ENCODE measurements at places on chromosomes 5 and 9.
A peak's percentile ranks its signal among the peaks of the same experiment; 100 is the strongest.

DNA sequence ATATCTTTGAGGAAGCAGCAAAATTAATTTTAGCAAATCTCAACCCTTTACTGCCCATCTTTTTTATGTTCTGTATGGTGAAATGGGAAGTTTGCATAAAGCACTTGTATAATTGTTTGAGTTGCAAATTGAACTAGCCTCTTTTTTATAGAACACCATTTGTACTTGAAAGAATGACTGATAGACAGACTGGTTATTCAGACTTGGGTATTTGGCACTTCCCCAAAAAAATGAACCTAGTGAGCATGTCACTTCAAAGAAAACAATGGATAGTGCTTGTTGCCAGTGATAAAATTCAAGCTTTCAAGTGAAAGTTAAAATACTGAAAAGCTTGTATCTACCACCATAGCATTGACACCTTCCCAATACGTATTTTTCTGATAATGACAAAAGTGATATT, 115.8 kb downstream of the ERCC6L2 start:
- DNase-seq: no peak

GRCh38 chr5:54859316-54859715, 126.1 kb downstream of the ESM1 start:
- DNase-seq: no peak

- DNase-seq: no peak
These were observed 65.4 kb upstream of the C9orf72 start for GRCh38 chr9:27638716-27639115.

DNA sequence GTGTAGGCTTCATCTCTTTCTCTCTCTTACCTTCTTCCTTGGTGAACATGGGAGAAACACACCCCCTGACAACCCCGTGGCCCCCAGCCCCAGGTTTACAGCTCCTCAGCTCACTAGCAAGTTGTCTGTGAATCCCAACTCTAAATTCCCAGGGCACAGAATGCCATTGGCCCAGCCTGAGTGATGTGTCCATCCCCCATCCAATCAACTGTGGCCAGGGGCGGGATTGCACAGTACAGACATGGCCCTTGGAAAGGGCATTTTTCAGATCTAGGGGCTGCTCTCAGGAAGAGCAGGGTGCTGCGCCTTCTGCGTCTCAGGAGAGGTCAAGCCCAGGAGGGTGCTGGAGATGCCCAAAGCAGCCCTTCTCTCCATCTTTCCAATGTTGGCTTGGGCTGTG, 48.2 kb upstream of the ASS1 start:
- no peak for DNase-seq

DNA sequence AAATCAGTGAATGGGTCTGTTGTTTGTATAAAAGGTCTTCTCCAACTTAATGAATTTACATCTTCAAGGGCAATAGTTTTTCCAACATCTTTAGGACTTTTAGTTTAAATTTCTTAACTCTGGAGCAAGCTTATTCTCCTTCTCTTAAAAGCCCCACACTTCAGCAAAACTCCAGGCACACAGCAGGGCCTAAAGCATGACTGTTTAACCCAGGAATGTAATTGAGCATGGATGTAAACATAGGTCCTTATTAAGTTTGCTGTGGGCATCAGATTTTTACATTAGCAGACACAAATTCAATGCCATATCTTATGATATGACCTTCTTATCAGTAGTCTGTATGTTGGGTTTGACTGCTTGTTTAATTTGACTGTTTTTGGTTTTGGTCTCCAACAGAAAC, 78.9 kb downstream of the ABCA1 start:
- DNase-seq: no peak

- DNase-seq: no peak
These were observed 29.8 kb upstream of the BICD2 start for GRCh38 chr9:92794426-92794825.

- no peak for DNase-seq
These were observed 6.4 kb upstream of the RNU6ATAC start for GRCh38 chr9:134170532-134171315.

- DNase-seq: no peak
These were observed 24.4 kb upstream of the RNF38 start for GRCh38 chr9:36424289-36425055.

- DNase-seq: no peak
These were observed 35.7 kb downstream of the PWWP2A start for GRCh38 chr5:160083501-160083900.

DNA sequence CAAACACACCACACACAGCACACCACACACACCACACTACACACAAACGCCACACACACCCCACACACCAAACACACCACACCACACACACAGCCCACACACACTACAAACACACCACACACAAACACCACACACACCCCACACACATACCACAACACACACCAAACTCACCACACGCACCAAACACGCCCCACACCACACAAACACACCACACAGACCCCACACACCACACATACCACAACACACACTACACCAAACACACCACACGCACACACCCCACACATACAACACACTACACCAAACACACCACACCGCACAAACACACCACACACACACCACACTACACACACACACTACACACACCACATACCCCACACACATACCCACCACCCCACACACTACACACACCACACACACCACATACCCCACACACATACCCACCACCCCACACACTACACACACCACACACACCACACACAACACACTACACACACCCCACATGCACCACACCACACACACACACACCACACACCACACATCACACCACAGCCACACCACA, 151.2 kb downstream of the ERCC6L2 start:
- DNase-seq: no peak

- DNase-seq: no peak
These were observed 110.5 kb upstream of the FTMT start for GRCh38 chr5:121741156-121741555.

DNA sequence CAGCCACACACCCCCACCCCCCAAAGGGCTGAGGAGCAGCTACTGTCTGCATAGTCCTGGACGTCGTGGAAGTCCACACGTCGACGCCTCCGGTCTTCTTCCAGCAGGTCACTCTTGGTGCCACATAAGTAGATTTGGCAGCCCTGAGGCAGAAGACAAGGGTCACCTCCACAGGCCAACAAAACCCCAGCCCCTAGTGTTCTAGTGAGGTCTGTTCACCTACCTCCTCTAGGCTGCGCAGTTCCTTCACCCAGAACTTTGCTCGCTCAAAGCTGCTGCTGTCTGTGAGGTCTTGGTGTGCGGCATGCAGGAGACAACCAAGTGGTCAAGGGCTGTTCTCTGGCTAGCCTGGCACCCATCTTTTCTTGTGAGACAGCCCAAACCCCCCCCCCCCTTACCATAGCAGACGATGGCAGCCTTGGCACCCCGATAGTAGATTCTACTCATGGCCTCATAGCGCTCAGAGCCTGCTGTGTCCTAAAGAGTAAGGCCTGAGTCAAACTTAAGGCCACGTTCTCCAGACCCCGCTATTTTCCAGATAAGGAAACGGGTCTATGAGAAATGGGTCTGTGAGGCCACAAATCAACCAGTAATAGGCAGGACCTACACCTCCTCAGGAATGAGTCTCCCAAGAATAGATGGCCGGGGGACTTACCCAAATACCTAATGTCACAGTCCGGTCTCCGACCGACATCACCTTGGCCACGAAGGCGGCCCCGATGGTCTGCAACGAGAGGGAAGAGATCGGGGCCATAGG, 987 bp downstream of the RAB24 start:
- no peak for DNase-seq

DNA sequence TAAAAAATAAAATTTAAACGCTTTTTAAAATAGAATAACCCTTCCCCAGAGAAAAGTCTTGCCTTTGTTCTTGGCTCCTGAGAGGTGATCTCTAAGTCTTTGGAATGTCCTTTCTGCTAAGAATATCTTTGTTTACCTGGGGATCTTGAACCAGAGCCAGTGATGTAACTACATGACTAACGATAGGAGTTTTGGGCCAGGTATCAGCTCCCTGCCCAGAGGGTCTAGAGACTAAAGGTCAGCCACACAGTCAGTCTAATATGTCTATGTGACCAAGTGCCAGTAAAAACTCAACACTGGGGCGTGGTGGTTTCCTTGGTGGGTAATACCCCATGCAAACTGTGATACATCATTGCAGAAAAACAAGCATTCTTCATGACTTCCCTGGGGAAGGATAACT, 1351.9 kb upstream of the C9orf72 start:
- DNase-seq: no peak

DNA sequence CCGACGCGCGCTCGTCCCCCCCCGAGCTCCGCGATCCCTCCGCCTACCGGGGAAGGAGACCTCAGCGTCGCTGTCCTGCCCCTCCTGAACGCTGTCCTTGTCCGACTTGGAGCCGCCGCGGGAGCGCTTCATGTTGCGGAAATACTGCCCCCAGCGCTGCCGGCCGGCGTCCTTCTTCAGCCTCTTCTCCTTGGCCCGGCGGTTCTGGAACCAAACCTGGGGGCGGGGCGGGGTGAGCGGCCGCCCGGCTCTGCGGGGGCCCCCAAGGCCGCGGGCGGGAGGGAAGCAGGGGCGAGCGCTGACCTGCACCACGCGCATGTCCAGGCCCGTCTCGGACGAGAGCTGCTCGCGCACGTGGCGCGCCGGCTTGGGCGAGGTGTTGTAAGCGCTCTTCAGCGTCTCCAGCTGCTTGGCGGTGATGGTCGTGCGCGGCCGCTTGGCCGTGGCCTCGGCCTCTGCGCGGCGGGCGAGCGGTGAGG, 6.3 kb downstream of the LHX3 start:
- no peak for DNase-seq

DNA sequence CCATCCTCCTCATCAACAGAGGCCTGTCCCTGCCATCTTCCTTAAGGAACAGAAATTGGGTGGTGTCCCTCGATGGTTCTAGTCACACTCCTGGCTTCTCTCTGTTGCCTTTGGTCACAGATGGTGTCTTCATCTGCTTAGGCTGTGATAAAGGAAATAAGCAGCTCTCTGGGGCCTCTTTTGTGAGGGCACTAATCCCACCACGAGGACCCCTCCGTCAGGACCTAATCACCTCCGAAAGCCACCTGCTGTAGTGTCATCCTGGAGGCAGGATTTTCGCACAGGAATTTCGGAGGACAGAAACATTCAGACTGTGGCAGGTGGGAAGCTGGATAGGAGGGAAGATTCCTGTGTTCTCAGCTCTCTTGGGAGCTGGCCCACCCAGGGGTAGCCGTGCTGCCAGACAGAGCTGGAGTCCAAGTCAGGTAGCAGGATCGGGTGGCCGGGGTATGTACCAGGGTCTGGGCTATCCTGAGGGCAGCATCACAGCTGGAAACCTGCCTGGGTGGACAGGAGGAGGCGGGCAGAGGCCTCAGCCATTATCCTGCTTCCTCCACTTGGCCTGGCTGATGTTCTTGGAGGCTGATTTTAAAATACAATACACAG, 59.5 kb downstream of the ANKRD33B start:
- DNase-seq: no peak

- no peak for DNase-seq
These were observed 68.4 kb downstream of the SLC25A46 start for GRCh38 chr5:110807169-110807568.

DNA sequence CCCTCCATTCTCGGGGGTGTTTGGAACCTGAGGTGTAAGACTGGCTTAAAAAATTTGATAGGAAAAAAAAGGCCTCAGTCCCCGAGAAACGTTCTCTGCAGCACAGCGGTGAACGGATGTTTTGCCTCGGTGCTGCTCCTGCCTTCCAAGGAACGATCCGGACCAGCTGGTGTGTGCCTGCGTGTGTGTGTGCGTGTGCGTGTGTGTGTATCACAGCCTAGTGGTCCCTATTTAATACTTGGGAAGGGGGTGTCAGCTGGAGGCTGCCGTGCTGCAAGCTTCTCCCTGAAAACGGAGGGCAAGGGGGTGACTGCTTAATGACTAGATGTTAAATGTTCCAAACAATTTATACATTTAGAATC, 76.9 kb downstream of the LHX2 start:
- DNase-seq: no peak

DNA sequence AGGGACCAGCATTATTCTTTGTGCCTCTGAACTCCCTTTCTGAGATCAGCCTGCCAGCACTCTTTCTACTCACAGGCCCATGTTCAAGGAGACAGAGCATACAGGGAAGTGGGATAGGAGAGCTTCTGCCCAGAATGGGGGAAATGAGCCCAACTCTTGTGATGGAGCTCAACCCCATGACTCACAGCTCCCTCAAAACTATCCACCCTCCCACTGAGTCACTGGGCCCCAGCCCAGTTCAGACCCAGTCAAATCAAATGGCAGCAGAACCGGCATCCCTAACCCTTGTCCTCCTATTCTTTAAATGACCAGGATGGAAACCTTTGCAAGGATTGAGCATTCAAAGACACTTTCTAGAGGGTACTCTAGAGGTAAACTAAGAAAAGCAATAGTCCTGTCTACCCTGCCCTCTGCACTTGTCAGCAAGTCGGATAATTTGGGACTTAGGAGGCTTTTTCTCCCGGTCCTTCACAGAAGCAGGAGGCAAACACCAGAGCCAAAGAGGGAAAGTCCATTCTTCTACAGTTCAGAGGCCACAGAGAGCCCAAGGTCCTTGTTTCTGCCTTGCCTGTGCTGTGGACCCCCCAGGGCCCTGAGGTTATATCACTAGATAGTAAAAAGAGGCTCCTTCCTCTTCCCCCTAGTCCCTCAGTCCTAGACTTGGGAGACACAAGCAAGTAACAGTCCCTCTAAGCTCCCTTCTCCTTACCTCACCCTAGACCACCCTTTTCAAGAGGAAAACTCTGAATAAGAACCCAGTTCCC, 3.2 kb downstream of the ATOSB start:
- DNase-seq: no peak

DNA sequence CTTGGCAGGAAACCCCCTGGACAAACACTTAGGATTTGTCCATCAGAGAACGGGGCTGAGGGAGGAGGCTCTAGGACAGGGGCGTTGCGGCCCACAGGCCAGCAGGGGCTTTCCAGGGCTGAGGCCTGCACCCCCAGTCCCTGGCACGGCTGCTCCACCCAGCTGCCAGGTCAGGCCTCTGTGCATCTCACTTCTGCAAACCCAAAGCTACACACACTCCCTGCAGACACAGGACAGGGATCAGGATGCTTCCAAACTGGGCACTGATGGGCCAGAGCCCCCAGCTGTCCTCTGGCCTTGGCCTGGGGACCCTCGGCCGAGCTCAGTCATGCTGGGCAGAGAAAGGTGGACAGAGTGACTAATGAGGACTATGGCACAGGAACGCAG, 106.2 kb upstream of the SARDH start:
- DNase-seq: no peak

GRCh38 chr5:133523961-133524586, 88.3 kb downstream of the FSTL4 start:
- no peak for DNase-seq

- DNase-seq: no peak
These were observed 1.3 kb downstream of the SLC6A3 start for GRCh38 chr5:1443991-1444360.

- no peak for DNase-seq
These were observed 34.4 kb downstream of the SARDH start for GRCh38 chr9:133703591-133704399.

DNA sequence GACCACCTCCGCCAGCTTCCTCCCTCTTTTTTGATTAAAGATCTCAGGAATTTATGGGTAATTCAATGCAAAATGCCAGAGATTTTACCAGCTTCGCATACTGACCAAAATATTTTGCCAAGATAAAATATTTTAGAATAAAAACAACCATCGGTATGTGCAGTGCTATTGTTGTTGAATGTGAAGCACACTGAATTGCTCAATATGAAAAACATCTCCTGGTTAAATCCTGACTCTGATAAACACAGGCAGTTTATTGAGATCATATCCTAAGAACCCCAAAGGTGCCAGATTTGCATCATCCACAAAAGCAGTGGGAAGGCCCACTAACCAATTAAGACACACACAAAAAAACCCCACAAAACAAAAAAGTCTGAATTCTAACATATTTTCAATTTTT, 202.4 kb downstream of the GLIS3 start:
- DNase-seq: no peak

GRCh38 chr9:101705135-101705661, 33.2 kb downstream of the GRIN3A start:
- peak; percentile 41 for DNase-seq

Data from stimulated activated CD8-positive, alpha-beta memory T cell treated with anti-CD3 and anti-CD28 coated beads, Interleukin-4, amount 100 ng/mL, for 48 hours (primary cell).